ENCODE measurements at places on chromosomes 16 and 17.

DNA sequence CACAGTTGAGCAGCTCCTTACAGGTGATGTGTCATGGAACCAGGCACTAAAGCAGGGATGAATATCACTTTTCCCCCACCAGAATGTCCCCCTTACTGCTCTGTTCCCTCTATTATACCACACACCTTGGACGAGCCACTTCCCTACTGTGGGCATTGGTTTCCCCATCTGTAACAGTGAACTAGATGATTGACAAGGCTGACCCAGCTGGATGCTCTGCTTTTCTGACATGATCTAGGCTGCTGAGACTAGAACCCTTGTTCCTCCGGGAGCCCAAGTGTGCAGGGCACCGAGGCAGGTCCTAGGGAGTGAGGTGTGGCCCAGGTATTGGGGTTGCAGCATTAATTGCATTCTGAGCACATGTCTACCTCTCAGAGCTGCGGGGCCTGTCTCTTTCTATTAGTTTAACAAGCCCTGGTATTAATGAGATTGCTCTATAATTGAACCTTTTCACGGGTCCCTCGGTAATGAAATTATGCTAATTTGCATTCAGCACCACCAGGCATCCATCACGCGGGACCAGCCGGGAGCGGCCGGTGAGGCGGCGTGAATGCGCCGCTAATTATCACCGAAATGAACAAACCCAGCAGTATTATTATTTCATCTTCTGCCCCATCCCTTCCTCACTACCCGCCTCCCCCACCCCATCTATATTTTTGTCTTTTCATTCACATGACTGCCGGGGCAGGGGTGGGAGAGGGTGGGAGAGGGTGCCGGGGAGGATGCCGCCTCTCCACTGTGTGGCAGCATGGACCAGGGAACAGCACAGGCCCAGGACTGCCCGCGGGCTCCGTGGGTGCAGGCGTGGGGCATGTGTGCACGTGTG is 121.1 kb downstream of the CYLD start:
- DNase-seq = no peak

DNA sequence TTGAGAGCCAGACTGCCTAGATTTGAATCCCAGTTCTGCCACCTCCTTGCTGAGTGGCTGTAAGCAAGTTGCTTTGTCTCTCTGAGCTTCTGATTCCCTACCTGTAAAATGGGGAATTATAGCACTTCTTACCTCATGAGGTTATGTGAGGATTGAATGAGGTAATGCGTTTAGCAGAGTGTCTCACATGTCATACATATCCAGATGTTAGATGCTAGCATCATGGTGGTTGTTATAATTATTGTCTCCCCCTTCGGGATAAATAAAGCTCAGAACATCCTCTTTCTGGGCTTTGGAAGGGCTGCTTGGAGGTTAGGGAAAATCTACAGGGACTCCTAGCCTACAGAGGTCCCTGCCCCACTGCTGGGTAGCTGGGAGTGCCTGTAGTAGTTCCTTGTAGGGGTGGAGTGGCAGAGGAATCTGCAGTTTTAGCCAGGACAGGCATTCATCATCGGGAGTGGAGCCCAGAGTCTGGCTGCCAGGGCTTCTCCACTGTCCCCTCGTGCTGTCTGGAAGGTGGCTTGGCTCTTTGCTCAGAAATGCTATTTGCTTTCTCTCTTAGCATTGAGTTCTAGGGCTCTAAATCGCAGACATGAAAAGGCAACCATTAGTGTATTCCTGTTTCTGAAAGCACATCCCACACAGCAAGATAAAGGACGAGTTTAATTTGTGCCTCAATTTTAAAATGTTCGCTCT is 137.9 kb upstream of the CACNG3 start:
- no peak for DNase-seq

GRCh38 chr17:65662196-65662595 is 100.7 kb upstream of the AXIN2 start:
- DNase-seq = peak; percentile 77

DNA sequence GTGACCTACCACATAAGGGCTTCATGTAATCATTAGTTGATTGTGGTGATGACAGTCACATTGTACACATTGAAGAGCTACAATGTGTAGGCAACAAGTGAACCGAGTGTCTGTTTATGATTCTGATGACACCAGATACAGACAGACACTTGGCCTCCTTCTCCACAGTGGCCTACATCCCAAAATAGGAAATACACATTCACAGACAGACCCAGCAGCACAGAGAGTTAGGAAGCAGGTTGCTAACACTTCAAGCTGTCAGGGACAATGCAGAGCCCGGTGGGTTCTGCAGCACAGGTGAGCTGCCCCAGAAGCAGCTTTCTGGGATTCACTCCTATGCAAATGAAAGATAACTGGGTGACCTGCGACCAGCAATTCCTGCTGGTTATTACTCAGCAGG is 72.2 kb downstream of the CDH11 start:
- DNase-seq = no peak

- peak; percentile 23 for DNase-seq
These were observed 4.9 kb upstream of the CDH1 start for GRCh38 chr16:68732042-68732680.

- DNase-seq = peak; percentile 77
These were observed 30.5 kb downstream of the SNTB2 start for GRCh38 chr16:69217433-69217832.

DNA sequence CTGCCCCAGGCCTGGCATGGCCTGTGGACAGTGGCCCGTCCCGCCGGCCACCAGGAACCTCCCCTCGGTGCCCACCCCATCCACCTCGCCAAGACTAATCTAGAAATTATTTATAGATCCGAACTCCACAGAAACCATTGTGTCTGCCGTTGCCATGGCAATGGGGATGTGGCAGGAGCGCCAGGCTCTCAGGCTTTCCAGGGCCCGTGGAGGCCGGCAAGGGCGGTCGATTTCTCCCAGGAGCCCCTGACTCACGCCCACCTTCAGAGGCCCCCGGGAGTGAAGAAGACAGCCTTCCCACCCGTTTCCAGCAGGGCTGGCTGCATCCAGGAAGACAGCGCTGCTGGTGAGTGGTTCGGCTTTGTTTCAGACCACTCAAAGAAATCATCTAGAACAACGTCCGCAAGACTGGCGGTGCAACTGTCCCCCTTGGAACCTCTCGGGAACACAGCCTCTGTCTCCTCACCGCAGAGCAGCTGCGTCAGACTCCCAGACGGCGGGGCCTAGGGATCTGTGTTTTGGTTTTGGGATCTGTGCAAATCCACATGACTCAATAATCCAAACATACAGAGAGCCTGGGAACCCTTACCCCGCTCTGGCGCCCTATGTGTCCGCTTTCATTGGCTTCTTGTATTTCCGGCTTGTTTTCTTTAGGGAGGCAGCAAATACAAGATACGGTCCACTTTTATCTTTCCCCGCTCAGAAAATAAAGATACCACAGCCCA is 48.5 kb upstream of the ZCCHC14 start:
- DNase-seq = peak; percentile 66

- no peak for DNase-seq
These were observed 90.6 kb upstream of the HLF start for GRCh38 chr17:55174133-55174532.

GRCh38 chr17:78697554-78698343 is 84.3 kb downstream of the CYTH1 start:
- peak; percentile 54 for DNase-seq

DNA sequence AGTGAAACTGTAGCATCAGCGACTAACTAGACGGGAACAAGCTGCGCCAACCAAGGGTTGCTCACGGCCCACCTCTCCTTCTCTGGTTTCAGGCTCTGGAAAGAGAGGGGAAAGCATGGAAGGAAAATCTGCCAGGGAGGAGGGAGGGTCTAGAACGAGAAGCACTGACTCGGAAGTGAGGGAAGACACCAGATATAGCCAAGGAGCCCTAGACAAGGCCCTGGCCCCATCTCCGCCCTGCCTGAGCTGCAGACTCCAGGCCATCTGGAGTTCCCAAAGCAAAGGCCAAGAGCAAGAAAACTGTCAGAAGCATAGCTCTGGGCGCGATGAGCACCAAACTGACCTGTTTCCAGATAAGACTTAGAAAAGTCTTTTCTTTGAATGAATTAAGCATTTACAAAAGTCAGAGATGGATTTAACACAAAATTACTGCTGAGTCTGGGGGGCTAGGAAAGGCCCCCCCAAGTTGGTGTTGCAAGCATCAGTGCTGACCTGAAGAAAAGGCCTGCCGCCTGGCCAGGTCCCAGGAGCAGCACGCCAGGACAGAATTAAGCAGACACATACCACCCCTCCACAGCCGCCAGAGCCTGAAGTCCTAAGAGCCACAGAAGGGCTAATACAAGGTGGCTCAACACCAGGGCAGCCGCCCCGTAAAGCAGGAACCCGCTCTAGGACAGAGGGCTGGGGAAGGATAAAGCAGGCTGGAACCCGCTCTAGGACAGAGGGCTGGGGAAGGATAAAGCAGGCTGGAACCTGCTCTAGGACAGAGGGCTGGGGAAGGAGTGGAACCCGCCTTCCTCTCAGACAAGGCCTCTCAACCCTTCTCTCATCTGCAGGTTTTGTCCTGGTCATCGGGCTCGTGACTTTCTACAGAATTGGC is 20.7 kb downstream of the TMEM204 start:
- no peak for DNase-seq

DNA sequence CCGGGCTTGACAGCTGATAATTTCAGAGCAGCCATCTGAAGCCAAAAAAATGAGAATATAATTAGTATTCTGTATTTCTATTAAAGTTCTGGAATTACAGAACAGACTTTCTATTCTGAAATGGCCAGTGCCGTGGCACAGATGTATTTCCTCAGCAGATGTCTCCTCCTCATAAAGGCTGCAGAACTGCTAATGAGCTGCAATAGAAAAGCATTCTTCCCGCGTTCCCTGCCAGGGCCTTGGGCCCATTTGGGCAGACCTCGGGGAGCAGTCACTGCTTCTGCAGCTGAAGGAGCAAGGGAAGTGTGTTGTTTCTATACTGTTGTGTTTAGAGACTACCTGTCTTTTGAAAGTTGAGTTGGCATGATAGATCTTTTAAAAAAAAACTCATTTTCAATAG is 152.6 kb upstream of the CACNG5 start:
- DNase-seq = no peak

DNA sequence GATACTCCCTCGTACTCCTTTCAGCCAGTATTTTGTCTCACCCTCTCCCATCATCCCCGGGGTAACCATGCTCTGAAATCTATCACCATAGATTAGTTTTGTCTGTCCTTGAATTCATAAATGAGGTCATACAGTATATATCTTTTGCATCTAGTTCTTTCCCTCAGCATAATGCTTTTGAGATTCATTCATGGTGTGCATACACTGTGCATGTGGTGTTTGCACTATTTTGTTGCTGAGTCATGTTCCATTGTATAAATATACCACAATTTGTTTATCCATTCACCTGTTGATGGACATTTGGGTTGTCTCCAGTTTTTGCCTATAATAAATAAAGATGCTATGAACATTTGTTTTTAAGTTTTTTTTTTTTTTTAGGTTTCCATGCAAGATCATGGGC is 34.2 kb upstream of the NLRP1 start:
- no peak for DNase-seq

GRCh38 chr16:53022374-53022773 is 30.3 kb downstream of the CHD9NB start:
- DNase-seq = peak; percentile 66

GRCh38 chr17:4492721-4493561 is 5.7 kb upstream of the SPNS2 start:
- DNase-seq = peak; percentile 53

GRCh38 chr16:62149631-62150030 is 113.4 kb upstream of the CDH8 start:
- DNase-seq = no peak

- DNase-seq = no peak
These were observed 608.5 kb downstream of the KCNJ18 start for GRCh38 chr17:22300731-22301352.

DNA sequence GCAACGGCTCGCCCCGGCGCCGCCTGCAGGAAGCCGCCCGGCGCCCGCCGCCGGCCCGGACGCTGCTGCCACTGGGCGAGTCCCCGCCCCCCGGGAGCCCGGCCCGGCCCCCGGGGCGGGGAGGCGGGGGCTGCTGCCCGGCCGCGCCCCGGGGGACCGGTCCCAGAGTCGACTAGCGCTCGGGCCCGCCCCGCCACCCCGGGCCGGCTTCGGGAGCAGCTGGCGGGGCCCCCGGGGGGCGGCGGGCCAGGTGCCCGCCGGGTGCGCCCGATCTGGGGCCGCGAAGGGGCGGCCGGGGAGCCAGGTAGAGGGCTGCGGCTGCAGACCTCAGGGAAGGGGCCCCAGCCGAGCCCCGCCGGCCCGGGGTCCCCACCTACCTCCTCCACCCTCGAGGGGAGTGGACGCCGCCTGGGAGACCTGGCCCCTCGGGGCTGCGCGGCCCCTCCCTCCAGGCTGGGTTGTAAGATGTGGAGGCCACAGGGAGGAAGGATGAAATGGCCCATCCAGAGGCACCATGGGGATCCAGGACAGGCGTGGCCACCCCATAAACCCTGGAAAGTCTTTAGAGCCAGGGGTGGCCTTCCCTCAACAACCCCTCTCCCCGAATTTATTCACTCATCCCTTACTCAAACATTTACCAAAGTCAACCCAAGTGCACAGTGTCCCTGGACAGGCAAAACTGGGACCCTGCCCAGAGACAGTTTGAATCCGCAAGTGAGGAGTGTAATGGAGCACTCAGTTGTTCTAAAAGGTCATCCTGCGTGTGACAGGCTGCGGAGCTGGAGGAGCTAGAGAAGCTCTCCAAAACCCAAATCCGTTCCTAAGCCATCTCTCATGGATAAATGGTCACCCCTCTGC is at the start of gene CDYL2:
Gene CDYL2 (minus strand): TSS at position 73 of the 858 bp plus-strand sequence. CDS start 425 bp downstream, outside the sequence.
- peak; percentile 69 for DNase-seq

DNA sequence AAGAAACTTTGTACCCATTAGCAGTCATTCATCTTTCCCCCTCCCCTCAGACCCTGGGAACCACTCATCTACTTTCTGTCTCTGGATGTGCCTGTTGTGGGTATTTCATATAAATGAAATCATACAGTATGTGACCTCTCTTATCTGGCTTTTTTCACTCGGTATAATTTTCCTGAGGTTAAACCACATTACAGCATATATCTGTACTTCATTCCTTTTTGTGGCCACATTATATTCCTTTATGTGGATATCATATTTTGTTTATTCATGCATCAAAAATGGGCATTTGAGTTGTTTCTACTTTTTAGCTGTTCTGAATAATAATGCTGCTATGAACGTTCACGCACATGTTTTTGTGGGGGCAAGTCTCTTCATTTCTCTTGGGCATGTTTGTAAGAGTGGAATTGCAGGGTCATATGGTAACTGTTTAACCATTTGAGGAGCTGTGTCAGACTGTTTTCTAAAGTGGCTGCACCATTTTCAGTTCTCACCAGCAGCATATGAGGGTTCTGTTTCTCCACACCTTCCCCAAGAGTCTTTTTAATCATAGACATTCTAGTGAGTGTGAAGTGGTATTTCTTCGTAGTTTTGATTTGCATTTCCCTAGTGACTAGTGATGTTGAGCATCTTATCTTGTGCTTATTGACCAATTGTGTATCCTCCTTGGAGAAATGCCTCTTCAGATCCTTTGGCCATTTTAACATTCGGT is 3.8 kb downstream of the SNX29 start:
- DNase-seq = no peak

DNA sequence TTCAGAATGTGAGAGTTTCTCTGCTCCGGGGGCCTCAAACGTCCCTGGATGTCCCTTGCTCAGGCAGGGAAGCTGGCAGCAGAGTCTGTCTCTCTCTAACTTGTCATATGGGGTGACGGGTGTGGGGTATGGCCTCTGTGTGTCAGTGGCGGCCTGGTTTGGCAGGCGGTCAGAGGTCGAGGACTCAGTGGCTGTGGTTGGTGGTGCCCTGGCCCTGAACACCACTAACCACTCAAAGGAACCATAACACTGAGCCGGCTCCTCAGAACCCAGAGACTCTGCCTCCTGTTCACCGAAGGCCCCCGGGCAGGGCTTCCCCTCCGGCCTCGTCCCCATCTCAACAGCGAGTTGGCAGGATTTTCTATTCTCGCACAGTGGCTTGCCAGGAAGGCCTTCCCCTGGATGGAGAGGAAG is 677 bp downstream of the P2RX1 start:
- no peak for DNase-seq

GRCh38 chr16:30149250-30149930 is 26.4 kb upstream of the MAPK3 start:
- DNase-seq = no peak
